ENCODE measurements at places on chromosomes 3 and 15.

DNA sequence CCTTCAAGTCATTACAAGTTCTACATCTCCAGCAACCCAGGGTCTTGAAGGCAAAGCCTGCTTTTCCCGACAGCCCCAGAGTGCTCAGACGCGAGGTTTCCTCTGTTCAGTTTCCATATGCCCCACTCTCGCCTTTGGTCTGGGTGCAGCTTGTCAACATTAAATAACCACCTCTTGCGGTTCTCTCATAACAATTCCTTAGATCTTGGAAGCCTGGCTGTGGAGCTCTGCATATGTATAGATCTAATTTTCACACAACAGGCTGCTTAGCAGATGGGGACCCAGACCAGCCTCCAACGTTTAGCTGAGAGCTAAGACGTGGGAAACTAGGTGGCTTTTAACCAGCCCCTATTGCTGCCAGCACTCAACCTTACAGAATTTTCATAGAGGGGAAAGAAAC, 295.5 kb downstream of the RPLP1 start:
- no peak for DNase-seq

GRCh38 chr3:151091685-151092345, 6.4 kb downstream of the MED12L start:
- DNase-seq, result no peak

DNA sequence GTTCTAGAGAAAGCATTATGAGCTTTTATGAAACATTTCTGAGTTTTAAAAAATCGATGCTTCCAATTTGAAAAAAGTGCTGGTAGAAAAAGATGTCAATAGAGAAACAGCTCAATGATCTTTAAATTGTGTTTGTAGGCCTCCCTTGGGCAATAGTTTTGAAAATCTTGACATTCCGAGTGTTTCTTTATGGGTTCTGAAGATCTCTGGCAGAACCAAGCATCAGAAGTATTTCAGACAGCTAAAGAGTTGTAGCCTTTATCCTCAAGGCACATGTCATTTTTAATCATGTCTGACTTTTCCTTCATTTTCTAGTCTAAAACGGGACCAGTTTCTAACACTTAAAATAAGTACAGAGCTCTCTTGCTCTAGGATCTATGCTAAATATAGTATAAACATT, 188.1 kb upstream of the CBLB start:
- DNase-seq, result no peak

DNA sequence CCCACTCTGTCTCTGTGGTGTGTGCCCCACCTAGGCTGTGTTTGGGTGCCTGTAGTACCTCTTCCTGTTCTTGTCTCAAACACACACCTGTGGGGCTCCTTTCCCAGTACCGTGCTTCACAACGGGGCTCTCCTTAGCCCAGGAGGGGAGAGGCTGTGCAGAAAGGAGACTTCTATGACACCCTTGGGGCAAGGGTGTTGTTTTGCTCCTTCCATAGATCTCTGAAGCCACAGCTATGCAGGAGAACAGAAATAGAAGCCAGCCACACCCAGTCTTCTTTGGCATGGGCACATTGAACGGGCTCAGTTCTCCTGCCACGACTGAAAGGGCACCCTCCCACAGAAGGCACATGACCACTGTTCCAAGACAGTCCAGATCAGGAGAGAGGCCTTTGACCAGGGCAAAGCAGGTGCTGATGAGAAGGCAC, 74.3 kb downstream of the LIPC start:
- no peak for DNase-seq

DNA sequence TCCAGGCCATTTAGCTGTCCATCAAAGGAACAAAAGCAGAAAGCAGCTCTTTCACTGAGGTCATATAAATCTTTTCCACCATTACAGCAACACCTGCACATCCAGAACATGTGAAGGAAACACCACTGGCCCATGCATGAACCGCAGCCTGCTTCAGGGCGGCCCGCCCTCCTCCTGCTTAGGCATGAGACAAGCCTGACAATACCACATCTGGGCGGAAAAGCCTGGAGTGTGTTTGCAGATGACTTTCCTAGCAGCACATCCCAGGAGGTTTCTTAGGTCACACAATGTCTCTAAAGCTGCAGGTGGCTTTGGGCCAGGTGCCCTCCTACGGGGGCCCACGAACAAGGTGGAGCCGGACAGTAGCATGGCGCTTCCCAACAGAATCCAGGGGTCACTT, 19.6 kb downstream of the CYFIP1 start:
- DNase-seq, result no peak

DNA sequence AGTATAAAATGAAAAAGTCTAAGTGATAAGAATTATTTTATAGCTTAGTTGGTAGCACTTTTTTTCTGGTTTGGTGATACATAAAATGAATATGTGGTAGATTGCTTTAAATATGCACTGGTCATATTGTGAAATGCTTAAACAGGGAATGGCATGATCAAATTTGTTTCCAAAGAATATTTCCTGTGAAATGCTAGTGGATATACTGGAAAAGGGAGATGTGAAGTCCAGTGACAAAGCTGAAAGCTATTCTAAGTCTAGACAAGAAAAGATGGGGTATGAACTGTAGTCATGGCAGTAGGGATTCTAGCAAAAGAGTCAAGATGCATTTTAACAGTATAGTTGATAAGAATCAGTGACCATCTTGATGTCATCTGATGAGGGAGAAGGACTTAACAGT, 98.9 kb upstream of the MME start:
- no peak for DNase-seq

DNA sequence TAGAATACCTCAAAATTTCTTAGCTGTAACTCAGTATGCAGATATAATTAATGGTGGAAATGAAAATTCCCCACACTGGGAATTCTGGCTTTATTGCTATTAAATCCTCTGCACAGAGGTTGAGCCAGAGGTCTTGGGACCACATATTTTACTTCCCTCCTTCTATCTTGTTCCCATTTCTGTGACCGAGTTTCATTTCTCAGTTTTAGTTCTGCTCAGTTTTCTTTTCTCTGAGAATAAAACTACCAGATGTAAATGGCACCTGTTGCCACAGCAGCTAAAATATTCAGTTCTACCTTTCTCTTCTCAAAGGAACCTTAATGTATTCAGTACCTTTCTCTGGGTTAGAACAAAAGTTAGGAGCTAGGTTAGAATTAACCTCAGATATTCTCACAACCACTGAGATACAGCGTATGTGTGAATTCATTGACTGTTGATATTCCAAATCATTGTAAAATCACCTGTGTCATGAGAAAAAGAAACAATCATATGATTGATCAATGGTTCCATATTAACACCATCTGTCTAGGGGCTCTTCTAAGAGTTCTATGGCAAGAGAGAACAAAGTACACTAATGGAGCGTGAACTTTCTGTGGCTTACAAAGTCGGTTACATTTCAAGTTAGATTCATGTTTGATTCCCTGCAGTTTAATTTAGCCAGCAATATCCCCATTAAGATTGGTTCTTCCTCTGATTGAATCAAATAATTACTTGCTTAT, 374.1 kb downstream of the EFHB start:
- DNase-seq, result no peak

- no peak for DNase-seq
Observed at GRCh38 chr3:12454076-12454815, 30.0 kb upstream of the TSEN2 start.

- no peak for DNase-seq
Observed at GRCh38 chr3:108528459-108529252, 18.3 kb upstream of the MYH15 start.

Data from stimulated activated CD8-positive, alpha-beta memory T cell treated with anti-CD3 and anti-CD28 coated beads, Interleukin-2, amount 100 ng/mL, for 1 hour (primary cell).